Mesenchymal stem cell (in vitro differentiated cells and primary cell): ENCODE measurements at places on chromosomes 5 and 9.
A peak's percentile ranks its signal among the peaks of the same experiment; 100 is the strongest.

GRCh38 chr5:154860765-154861164 is 2.3 kb downstream of the CNOT8 start:
- no peak for DNase-seq
- peak overlapping the region; percentile 71 for H3K27ac ChIP-seq
- H3K27me3 ChIP-seq: no peaks in the 10 kb centered on the region
- H3K36me3 ChIP-seq: peaks cover 10% of the 10 kb centered on the region
- peaks cover 8% of the 10 kb centered on the region for H3K4me1 ChIP-seq
- H3K4me3 ChIP-seq: peak overlapping the region; percentile 89

GRCh38 chr5:146671561-146672295 is 155.7 kb upstream of the GPR151 start:
- peaks cover 7% of the 10 kb centered on the region for H3K4me1 ChIP-seq
- H3K27ac ChIP-seq: no peak overlapping the region
- no peak overlapping the region for H3K4me3 ChIP-seq
- no peak for DNase-seq

DNA sequence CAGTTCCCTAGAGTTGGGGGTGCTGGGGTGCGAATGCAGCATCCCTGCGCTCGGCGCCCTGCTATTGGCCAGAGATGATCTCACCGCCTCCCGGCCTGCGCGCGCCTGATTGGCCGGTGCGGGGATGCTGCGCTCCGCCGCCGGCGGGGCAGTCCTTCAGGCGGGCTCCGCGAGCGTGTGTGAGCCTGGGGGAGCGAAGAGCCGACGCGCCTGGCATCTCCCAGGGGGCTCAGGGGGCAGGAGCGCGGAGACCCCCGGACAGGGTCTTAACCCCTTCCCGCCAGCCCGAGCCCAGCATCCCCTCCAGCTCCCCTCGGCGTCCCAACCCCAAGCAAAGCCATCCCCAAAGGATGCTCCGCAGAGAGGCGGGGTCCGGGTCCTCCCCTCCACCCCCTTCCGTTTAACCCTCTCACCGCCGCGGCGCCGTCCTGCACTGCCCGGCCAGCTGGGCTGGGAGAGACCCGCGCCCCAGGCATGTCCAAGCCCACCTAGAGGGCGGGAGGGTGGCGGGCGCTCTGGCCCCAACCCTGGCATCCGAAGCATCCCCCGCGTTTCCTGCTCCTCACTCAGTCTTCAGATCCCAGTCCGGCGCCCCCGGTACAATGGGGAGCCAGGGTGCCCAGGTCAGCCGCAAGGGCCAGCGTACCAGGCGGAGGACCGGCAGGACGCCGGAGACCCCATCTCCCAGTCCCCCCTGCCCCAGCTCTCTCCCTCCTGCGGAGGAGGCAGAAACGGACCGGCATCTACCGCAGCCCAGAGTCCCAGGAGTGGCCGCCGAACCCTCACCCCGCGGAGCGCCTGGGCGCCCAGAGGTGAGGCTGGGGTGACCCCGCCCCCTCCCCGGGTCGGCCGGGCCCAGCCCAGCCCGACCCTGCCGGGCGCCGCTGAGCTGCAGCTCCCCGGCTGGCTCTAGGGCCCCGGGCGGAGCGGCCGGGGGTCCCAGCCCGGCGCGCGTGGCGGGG is 19.3 kb upstream of the TOR2A start:
- peaks cover 6% of the 10 kb centered on the region for H3K4me1 ChIP-seq
- no peak overlapping the region for H3K27ac ChIP-seq
- peaks cover 46% of the 10 kb centered on the region for H3K27me3 ChIP-seq
- DNase-seq: no peak
- no peak overlapping the region for H3K4me3 ChIP-seq
- no peaks in the 10 kb centered on the region for H3K36me3 ChIP-seq

GRCh38 chr9:78026947-78027346 is 4.7 kb downstream of the GNAQ start:
- no peaks in the 10 kb centered on the region for H3K36me3 ChIP-seq
- peak; percentile 33 for DNase-seq
- H3K4me3 ChIP-seq: no peak overlapping the region
- H3K27ac ChIP-seq: peak overlapping the region; percentile 6

DNA sequence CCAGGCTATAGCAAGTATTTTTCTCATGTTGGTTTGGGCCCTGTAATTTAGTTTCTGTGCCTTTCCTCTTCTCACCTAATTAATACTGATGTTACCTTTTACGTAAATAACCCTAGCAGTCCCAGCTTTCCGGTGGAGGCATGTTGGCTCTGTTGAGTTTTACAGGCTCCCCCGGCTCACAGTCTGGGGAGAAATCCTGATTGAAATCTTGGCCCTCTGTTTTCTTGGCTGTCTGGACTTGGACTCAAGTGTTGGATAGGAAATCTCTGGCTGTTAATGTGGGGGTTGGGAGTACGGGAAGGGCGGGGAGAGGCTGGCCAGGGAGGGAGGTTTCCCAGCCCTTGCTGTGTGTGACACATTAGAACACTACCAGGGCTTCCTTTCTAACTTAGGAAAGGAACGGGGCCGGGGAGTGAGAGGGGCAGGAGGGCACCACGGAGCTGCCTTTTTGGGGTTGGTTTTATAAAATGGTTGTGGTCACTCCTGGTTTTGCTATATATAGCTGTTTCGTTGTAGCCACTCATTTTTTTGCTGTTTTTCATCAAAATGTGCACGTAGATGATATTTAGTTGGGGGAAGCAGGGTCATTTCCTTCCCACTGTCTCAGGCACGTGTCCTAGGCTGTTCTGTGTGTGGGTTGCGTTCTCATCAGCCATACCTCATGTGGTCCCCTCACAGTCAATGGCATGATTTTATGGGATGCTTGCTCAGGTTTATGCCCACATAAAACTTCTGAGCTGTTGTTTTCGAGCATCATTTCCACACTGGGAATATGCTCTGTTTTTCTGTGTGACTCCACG is 11.0 kb downstream of the TRIO start:
- no peak overlapping the region for H3K4me3 ChIP-seq
- peak overlapping the region; percentile 83 for H3K27ac ChIP-seq
- peaks cover 36% of the 10 kb centered on the region for H3K4me1 ChIP-seq

- DNase-seq: no peak
- no peak overlapping the region for H3K4me3 ChIP-seq
- H3K27ac ChIP-seq: no peak overlapping the region
- H3K36me3 ChIP-seq: no peaks in the 10 kb centered on the region
- H3K27me3 ChIP-seq: peaks cover 16% of the 10 kb centered on the region
- peaks cover 6% of the 10 kb centered on the region for H3K4me1 ChIP-seq
Observed at GRCh38 chr9:94600715-94601114, 7.1 kb upstream of the FBP2 start.

- H3K4me1 ChIP-seq: no peaks in the 10 kb centered on the region
- H3K27ac ChIP-seq: no peak overlapping the region
- no peaks in the 10 kb centered on the region for H3K36me3 ChIP-seq
- no peaks in the 10 kb centered on the region for H3K27me3 ChIP-seq
- H3K4me3 ChIP-seq: no peak overlapping the region
Observed at GRCh38 chr5:32538031-32538547, 47.3 kb upstream of the SUB1 start.

GRCh38 chr5:22908129-22908528 is 55.0 kb upstream of the CDH12 start:
- H3K27ac ChIP-seq: no peak overlapping the region
- H3K4me1 ChIP-seq: no peaks in the 10 kb centered on the region
- H3K36me3 ChIP-seq: no peaks in the 10 kb centered on the region
- H3K27me3 ChIP-seq: no peaks in the 10 kb centered on the region
- DNase-seq: peak; percentile 78

GRCh38 chr5:62256161-62257019 is 49.6 kb upstream of the KIF2A start:
- no peaks in the 10 kb centered on the region for H3K27me3 ChIP-seq
- no peaks in the 10 kb centered on the region for H3K36me3 ChIP-seq
- no peaks in the 10 kb centered on the region for H3K4me1 ChIP-seq
- DNase-seq: no peak
- no peak overlapping the region for H3K27ac ChIP-seq
- H3K4me3 ChIP-seq: no peak overlapping the region

DNA sequence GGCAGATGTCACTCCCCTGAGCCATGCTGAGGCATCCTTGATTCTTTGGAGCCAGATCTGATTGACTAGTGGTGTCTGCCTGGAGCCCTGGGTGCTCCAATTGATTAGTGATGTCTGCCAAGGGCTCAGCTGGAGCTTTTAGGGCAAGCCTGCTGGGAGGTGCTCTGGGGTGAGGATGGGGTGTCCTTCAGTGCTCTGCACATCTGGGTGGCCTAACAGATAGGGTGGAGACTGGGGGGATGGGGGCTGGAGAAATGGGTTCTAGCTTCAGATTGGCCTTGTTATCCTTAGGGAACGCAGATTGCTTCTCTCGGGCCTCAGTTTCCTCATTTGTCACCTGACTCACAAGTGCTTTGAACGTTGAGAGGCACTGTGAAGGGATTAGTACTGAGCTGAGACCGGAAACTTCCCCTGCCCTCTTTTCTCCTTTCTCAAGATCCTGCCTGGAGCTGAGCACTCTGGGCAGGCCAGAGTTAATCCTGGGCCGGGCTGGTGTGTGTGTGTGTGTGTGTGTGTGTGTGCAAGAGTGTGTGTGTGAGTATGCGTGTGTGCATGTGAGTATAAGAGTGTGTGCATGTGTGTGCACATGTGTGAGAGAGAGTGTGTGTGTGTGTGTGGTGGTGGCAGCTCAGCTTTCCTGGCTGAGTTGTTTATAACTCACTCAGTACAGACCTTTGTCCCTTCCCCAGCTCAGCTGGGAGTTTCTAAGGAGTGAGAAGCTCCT is 5.6 kb upstream of the IER5L start:
- no peak overlapping the region for H3K4me3 ChIP-seq
- H3K4me1 ChIP-seq: peaks cover 20% of the 10 kb centered on the region
- DNase-seq: peak; percentile 61
- H3K36me3 ChIP-seq: no peaks in the 10 kb centered on the region

- DNase-seq: no peak
- H3K4me3 ChIP-seq: no peak overlapping the region
- no peak overlapping the region for H3K27ac ChIP-seq
- no peaks in the 10 kb centered on the region for H3K27me3 ChIP-seq
- H3K36me3 ChIP-seq: no peaks in the 10 kb centered on the region
Observed at GRCh38 chr5:16784843-16785791, 151.0 kb downstream of the MYO10 start.

DNA sequence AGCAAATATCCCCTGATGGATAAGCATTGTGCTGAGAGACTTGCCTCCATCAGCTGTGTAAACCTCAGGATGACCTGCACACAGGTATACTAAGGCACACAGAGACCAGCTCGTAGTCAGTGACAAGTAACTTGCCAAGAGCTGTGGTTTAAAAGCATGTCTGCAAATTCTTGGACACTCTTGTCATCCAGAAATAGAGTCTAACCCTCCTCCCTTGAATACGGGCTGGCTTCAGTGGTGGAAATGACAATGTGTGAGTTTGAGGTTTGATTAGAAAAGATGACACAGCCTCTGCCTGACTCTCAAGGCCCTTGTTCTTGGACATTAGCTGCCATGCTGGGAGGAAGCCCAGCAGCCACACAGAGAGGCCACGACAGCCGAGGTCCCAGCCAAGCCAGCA is 114.4 kb downstream of the GADD45G start:
- no peak overlapping the region for H3K4me3 ChIP-seq
- no peak overlapping the region for H3K27ac ChIP-seq
- peak; percentile 63 for DNase-seq
- H3K36me3 ChIP-seq: no peaks in the 10 kb centered on the region
